AG20443 (cell line): ENCODE measurements at places on chromosomes 4 and X.

- no peak for DNase-seq
Observed at GRCh38 chr4:7824218-7824617, 115.4 kb downstream of the AFAP1 start.

DNA sequence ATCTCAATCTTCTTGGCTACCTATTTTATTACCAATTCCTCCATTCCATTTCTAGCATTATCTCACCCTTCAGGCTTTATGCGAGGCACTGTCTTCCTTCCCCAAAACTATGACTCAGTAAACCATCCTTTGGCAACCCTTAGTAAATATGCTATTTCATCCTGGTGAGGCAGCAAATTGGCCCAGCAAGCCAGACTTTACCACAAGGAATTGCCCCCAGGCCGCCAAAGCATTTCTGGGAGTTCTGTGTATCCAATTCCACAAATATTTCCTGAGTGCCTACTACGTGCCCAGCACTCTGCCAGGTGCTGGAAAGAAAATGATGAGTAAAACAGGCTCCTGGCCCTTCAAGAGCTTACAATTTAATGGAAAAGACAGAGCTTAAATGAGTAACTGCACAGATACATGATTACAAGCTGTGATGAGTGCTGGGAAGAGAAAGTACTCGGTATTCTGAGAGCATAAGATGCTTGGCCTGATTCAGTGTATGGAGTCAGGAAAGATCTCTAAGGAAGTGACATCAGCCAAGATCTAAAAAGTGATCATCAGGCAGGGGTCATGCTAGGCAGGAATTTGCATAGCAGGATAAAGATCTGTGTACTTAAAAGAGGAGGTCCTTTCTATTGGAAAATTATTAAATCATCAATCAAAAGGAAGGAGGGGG is 193.8 kb downstream of the ADAMTS3 start:
- peak; percentile 66 for DNase-seq

GRCh38 chr4:76246025-76246424 is 5.5 kb upstream of the FAM47E start:
- no peak for DNase-seq

- DNase-seq: no peak
Observed at GRCh38 chr4:159747983-159748382, 645.1 kb downstream of the RAPGEF2 start.

- DNase-seq: peak; percentile 40
Observed at GRCh38 chr4:172850838-172851237, 317.8 kb upstream of the GALNT7 start.

GRCh38 chr4:141595531-141595930 is 40.9 kb upstream of the IL15 start:
- no peak for DNase-seq

DNA sequence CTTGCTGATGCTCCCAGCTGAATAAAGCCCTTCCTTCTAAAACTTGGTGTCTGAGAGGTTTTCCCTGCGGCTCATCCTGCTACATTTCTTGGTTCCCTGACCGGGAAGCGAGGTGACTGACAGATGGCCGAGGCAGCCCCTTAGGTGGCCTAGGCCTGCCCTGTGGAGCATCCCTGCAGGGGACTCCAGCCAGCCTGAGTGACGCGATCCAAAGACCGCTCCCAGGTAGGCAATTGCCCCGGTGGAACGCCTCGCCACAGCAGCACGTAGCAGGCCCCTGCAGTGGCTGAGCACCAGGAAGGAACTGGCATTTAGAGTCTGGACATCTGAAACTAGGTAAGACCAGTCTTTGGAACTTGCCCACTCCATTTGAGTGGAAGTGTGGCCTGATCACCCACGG is 139.6 kb downstream of the RELL1 start:
- no peak for DNase-seq

DNA sequence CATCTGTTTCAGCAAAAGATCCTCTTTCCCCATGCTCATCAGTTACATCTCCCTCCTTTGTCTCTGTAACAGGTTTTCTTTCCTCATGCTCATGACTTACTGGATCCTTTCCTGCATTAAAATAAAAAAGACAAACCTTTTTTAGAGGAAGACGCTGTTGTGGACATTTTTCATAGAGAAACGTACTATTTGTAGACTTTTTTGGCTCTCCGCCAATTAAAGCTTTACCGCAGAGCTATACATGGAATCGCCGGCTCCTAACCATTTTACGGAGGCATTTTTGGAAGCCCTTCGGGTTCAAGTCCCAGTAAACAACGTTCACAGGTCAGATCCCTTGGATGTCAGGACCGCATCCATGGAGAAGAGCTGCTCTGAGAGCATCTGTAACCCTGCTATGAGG is 1.3 kb downstream of the FAM9C start:
- DNase-seq: no peak

DNA sequence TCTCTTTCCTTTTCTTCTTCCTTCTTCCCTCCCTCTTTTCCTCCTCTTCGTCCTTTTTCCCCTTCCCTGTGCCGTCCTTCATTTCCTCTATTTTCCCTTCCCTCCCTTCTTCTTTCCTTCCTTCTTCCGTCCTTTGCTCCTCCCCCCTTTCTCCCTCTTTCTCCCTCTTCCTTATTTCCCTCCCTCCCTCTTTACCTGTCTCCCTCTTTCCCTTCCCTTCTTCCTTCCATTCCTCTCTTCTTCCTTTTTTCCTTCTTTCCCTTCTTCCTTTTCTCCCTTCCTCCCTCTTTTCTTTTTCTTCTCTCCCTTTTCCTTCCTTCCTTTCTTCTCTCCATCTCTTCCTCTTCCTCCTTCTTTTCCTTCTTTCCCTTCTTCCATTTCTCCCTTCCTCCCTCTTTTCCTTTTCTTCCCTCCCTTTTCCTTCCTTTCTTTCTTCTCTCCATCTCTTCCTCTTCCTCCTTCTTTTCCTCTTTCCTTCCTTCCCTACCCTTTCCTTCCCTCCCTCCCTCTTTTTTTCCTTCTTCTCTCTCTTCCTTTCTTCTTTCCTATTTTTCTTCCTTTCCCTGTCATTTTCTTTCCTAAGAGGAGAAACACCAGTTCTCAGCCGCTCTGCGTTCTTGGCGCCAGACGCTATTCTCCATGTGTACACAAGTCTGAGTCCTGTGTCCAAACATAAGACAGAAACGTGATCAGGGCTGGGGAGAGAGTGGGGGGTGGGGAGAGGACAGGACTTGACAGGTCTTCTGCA is 597.1 kb downstream of the MID1IP1 start:
- DNase-seq: no peak

- no peak for DNase-seq
Observed at GRCh38 chr4:2287594-2287915, 25.6 kb upstream of the MXD4 start.

DNA sequence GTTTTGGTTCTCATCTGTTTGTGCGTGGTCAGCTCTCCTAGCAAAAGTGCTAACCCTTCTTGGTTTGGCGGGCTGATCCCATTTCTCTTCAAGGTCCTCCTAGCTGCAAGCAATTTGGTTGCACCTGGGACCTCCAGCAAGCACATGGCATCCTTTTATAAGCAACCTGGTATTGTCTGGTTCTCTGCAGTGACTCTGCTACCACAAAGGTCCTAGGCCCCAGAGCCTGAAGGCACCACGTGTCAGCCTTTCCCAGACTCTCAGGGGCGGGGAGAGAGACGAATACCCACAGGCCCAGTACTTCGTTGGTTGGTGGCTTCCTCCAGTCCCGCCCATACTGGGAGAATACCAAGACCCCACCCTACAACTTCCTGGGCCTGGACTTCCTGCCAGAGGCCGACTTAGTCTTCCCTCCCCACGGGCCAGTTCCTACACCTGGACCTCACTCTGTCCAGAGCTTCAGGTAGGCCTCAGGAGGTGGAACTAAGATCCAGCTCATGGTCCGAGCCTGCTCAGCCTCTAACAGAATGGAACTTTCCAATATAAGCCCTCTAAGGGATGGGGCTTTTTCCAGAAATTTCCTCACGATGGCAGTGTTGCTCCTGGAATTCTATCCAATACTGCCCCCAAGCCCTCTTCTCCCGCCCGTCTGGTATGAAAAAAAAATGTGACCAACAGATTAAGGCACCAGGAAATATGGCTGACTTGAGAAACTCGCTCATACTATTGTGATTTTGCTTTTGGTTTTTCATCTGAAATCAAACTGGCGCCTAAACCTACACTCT is 192.5 kb upstream of the STK26 start:
- DNase-seq: no peak

DNA sequence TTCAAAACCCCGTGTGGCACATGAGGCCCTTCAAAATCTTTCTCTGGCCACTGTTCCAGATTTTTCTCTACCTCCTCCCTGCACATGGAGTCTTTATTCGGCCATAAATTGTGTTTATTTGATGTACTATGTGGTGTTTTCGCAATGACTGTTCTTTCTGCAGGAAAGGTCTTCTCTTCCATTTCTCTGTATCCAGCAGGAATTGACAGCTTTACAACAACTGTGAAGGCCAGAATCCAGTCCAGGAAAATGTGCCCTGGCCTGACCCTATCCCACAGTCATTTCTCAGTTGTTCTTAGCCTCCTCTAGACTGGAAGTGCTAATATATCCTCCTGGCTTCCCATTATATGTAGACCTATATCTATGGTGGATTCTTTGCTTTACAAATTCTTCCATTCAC is 191.4 kb downstream of the COL25A1 start:
- no peak for DNase-seq

DNA sequence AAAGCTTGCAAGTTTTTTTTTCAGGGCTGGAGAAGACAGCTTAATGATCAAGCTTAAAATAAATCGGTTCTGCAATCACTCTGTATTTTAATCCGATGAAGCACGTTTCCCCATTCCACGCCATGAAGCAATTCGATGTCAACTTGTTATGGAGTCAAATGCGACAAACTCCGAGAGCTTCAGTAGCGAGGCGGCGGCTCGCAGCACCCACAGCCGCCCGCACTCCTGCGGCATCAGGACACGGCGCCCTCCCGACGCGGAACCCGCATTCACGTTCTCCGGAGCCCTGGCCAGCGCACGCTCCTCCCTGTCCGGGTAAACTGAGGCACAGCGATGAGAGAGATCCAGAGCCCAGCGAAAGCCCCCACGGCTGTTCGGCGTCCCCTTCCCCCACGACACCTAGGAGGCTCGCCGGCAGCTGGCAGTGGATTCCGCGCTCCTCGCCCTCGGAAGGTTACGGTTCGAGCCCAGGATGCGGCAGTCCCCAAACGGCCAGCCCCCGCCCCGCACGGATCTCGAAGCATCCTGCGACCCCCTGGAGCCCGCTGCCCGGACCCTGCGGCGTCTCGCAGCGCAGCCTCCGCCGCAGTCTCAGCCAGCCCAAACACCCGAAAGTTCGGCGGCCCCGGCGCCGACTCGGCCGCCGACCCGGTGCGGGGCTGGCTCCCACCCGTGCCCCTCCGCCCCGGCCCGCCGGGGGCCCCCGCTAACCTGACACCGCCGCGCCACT is 507 bp downstream of the MFAP3L start:
- DNase-seq: peak; percentile 15

DNA sequence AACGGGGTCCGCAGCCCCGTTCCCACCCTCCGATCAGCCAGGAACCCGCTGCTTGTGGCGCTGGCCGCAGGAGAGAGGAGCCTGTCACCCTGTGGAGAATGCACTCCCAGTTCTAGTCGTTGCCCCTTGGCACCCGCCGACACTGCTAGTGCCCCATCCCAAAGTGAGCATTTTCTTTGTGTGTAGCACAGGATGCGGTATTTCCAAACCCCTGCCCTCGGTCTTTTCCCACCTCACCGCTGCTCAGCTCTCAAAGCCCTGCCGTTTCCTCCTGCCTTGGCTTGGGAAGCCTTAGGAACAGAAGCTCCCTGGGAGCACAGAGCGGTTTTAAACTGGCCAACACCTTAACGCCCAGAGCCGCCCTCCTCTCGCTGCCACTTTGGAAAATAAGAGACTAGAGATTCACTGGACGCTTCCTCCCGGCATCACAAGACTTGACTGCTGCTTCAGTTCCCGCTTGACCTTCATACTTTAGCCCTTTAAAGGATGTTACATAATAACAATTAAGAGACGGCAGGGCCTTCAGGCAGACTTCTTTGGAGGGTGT is 772 bp downstream of the CYP4V2 start:
- peak; percentile 56 for DNase-seq

GRCh38 chr4:80076681-80077080 is 3.7 kb upstream of the ANTXR2 start:
- no peak for DNase-seq

DNA sequence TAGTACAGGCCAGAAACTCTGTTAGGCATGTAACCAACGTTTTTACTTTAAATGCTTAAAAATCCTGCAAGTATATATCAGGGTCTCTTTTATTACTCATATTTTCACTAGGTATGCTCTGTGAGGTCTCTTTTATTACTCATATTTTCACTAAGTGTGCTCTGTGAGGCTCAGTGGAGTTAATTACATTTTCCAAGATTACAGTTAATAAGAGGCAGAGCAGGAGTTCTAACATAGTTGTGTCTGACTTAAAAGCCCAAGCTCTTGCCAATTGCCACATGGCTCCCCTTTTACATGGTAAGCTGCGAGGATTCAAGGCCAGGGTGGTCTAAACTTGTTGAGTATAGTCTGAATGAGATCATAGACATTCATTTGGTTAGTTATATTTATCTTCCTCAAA is 81.0 kb upstream of the ARMCX2 start:
- no peak for DNase-seq

DNA sequence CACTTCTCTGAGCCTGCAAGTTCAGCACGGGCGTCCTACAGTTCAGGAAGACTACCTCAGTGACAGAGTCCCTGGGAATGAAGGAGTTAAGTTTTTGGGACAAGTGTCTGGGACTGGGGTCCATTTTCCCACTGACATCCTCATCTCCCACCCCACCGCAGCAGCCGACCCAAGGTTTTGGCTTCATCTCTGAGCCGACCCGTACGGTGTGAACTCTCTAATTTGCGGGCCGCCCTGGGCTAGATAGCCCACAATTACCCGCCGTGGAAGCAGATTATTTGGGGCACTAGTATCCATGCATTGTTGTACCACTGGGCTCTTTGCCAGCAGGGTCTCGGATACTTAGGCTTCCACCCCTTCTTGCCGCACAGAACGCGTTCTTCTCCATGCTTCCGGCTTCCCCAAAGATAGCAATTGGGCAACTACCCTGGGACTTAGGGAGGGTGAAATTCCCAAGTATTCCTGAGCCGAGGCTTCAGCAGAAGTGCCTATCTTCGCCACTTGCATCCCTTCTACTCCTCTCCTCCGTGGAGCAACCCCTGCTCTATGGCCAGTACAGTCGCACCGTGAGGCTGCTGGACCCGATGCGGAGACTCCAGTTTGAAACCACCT is 2.4 kb downstream of the IL1RAPL2 start:
- no peak for DNase-seq

GRCh38 chrX:154068560-154068959 is 29.0 kb downstream of the MECP2 start:
- DNase-seq: no peak
